Right lobe of liver (tissue), 6 donors: ENCODE measurements at places on chromosomes 13 and 19.

- peak; percentile 99 for DNase-seq
- no peaks in the 10 kb centered on the region for H3K4me1 ChIP-seq
- peak within 1 kb of the TSS; percentile 78 for H3K27ac ChIP-seq
- H3K36me3 ChIP-seq: no peaks in the 10 kb centered on the region
Observed at GRCh38 chr19:45423589-45424190, at the start of gene ERCC1. ERCC1 (minus strand) TSS chr19:45423917; CDS start chr19:45423374, 543 bp downstream.

DNA sequence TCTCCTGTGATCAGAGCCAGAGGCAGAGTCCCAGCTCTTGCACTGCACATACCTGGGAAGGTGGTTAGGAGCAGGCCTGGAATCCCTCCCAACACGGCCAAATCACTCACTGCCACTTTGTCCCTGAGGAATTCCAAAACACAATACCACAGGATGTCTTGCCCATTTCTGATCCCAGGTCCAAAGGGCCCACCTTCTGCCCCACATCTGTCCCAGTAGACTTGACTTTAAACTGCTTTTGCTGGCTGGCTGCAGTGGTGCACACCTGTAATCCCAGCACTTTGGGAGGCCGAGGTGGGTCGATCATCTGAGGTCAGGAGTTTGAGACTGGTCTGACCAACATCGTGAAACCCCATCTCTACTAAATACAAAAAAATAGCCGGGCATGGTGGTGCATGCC is 18.9 kb downstream of the ZNF536 start:
- no peaks in the 10 kb centered on the region for H3K36me3 ChIP-seq
- peak; percentile 12 for DNase-seq
- no peaks in the 10 kb centered on the region for H3K4me1 ChIP-seq
- no peak overlapping the region for H3K4me3 ChIP-seq
- no peak overlapping the region for H3K27ac ChIP-seq
- no peaks in the 10 kb centered on the region for H3K27me3 ChIP-seq

- no peak overlapping the region for H3K4me3 ChIP-seq
- H3K27me3 ChIP-seq: no peaks in the 10 kb centered on the region
- H3K36me3 ChIP-seq: peaks cover 28% of the 10 kb centered on the region
- H3K27ac ChIP-seq: no peak overlapping the region
- no peaks in the 10 kb centered on the region for H3K4me1 ChIP-seq
- DNase-seq: no peak
Observed at GRCh38 chr13:39016787-39017186, 21.1 kb downstream of the PROSER1 start.

DNA sequence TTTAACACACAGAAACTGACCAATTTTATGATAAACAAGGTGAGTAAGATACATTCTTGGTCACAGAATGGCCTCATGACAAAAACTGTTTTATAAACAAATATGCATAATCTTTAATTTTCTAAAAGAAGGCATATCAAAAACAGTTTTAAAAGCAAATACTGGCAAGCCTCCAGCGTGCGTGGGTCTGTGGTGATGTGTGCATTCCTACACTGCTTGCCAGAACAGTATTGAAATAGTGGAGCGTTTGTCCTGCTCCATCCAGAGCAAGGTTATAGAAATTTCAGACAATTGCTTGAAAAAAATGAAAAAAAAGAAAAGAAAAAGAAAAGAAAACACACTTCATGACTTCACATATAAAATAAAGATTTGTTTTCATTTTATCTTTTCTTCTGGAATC is 140.9 kb downstream of the MZT1 start:
- no peak for DNase-seq
- H3K27me3 ChIP-seq: no peaks in the 10 kb centered on the region
- H3K27ac ChIP-seq: no peak overlapping the region

DNA sequence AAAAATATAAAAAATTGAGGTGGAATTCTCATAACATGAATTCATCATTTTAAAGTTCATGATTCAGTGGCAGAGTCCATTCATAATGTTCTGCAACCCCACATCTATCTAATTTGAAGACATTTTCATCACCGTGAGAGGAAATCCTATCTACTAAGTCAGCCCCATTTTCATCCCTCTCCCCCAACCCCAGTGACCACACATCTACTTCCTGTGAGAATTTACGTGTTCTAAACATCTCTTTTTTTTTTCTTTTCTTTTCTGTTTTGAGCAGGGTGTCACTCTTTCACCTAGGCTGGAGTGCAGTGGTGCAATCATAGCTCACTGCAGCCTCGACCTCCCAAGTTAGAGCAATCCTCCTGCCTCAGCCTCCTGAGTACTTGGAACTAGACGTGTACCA is 17.5 kb downstream of the ATCAY start:
- no peak overlapping the region for H3K27ac ChIP-seq
- H3K4me3 ChIP-seq: no peak overlapping the region
- no peak for DNase-seq

DNA sequence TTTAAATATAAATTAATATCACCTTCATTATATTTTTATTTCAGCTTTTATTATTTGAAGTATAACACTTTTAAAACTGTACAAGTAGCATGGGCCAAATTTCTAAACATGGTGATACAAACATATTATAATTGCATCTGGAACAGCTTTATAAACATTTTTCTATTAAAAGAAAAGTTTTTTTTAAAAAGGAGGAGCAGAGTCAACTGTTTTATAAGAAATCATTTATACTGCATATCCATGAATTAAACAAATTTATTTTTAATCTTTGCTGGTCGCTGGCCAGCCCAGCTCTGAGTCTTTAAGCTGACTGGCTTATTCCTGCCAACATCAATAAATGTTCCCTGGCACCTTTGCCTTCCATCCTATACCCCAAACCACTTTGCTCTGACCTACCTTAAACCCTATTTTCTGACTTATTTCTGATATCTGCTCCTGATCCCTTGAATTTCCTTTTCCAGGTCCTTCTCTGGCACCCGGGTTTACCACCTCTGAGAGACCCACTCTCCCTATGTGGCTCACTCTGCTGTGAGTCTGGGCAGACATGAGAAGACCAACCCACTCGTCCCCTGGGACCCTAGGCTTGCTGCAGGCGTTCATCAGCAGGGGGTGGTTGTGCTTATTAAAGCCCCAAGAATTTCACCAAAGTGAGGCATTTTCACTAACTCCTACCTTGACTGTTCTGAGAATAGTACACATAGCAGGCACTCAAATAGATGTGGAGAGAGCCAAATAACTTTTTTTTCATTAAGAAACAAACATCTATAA is 220.3 kb downstream of the KLF12 start:
- H3K4me1 ChIP-seq: peaks cover 5% of the 10 kb centered on the region
- H3K27me3 ChIP-seq: no peaks in the 10 kb centered on the region
- H3K36me3 ChIP-seq: no peaks in the 10 kb centered on the region
- no peak for DNase-seq

DNA sequence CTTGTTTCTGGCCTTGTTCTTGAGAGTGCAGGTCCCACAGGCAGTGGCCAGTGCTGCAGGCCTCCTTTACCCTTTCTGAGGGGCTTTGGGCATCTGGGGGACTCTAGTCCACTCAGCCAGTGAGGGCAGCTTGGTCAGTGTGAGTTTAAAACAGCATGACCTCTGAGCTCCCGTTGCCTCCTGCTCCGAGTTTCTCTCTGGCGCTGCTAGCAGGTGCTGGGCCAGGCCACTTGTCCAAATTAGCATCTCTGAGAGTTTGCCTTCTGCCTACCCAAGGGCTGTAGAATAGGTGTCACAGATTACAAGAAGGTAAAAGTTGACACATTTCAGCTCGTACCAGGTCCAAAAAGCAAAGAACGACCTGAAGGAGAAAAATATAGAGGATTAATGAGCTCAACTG is 105.9 kb downstream of the SIPA1L3 start:
- no peak overlapping the region for H3K27ac ChIP-seq
- no peaks in the 10 kb centered on the region for H3K27me3 ChIP-seq
- no peak for DNase-seq
- H3K36me3 ChIP-seq: no peaks in the 10 kb centered on the region

- DNase-seq: no peak
- H3K27me3 ChIP-seq: no peaks in the 10 kb centered on the region
- H3K4me1 ChIP-seq: no peaks in the 10 kb centered on the region
- no peak overlapping the region for H3K4me3 ChIP-seq
Observed at GRCh38 chr13:104460554-104460953, 1394.3 kb upstream of the SLC10A2 start.

- no peaks in the 10 kb centered on the region for H3K27me3 ChIP-seq
- no peak overlapping the region for H3K4me3 ChIP-seq
- no peaks in the 10 kb centered on the region for H3K36me3 ChIP-seq
- H3K4me1 ChIP-seq: no peaks in the 10 kb centered on the region
Observed at GRCh38 chr13:98893371-98893770, 84.5 kb downstream of the DOCK9 start.
